ENCODE measurements at places on chromosomes 4 and X.

DNA sequence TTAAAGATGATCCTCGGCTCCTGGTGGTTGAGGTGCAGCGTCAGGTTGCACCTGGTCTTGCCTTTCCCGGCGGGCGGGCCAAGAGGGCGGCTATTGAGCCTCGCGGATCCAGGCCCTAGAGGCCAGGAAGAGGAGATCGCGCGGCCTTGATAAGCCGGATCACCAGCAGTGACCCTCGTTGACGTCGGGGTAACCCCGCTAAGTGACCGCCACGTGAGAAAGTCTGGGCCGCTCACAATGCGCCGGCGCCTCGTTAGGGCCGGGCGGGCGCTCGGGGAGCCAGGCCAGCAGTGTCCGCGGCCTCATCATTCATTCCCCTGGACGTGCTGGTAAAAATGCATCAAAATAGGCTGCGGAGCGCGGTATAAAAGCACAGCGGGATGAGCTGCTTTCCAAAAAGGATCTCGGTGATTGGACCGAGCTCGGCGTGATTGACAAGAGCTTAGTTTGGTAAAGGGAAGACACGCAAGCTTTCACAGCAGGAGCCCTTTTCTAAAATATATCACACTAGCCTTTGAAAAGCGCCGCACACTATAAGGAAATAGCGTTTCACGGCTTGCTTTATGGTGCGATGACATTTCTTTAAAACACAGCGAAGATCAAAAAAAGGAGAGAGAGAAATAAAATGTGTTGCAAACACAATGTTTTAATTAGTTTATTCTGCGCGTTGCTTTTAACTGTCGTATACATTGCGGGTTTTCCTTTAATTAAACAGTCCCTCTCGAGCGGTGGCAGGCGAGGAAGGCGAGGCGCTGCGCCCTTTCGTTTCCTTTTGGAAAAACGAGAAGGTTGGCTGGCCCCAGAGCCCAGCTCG is 15.9 kb upstream of the ZIC3 start:
- DNase-seq, result no peak

DNA sequence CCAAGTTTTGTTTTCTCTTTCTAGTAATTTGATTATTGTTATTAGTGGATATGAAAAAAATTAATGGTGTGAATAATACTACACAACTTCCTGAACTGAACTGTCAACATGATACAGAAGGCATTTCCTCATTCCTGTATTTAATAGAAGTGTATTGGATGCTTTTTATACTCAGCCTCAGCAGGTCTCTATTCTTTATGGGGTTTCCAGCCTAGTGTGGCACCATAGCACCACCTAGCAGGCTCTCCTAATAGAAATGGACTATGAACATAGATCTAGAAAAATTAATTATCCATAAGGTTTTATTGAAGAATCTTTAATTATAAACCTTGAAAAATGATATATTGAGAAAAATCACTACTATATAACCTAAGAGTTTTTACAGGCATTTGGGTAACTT is 52.4 kb downstream of the GLRB start:
- DNase-seq, result no peak

- DNase-seq, result peak; percentile 25
Observed at GRCh38 chr4:1310796-1311631, 21.3 kb downstream of the MAEA start.

GRCh38 chrX:43836435-43837184 is 45.6 kb downstream of the MAOB start:
- no peak for DNase-seq

- DNase-seq, result peak; percentile 73
Observed at GRCh38 chrX:107628662-107629539, 591 bp downstream of the PRPS1 start.

GRCh38 chr4:74975082-74975481 is 42.2 kb downstream of the PARM1 start:
- no peak for DNase-seq

DNA sequence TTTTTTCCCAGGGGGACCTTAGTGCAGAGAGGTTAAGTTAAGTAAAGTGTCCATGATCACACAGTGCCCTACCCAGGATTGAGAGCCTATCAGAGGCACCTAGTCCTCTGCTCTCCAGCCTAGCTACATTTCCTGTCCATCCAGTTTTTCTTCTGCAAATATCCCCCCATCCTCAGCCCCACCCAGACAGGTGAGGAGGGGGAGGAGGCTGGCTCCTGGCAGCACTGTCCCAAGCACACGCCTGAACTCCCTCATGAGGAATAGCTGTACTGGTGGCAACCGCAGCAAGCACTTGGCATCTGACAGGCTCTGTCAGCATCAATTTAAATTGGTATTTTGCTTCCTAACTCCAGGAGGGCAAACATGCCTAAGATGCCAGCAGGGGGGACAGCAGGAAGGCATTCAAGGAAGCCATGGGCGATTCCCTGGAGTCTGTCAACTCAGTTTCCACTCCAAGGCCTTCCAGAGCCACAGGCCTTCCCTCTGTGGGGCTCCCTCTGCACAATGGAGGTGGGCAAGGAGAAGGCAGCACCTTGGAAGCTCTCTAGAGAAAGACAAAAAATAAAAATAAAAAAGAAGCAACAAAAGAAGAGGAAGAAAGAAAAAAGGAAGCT is 6.4 kb upstream of the FRMPD3 start:
- no peak for DNase-seq

GRCh38 chrX:6738518-6739470 is 203.9 kb upstream of the VCX3A start:
- DNase-seq, result no peak

GRCh38 chr4:10416441-10416840 is 40.8 kb downstream of the ZNF518B start:
- peak; percentile 58 for DNase-seq

DNA sequence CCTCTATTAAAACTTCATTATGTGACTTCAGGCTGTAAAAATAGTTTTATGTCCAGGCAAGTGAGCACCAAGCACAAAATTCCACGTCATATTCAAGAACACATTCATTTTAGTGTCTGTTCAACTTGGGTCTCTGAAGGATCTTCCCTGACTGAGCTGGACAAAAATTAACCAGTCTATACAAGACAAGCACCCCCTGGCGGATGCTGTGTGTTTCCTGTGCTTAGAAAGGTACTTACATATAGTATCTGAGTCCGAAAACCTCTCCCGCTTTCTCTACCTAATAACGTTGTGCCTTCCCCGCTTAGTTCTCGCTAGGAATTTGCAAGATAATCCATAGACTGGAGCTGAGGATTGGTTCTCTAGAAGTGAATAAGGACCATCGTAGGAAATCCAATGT is 2214.5 kb upstream of the TENM3 start:
- no peak for DNase-seq

GRCh38 chr4:38566806-38567398 is 97.1 kb upstream of the KLF3 start:
- no peak for DNase-seq

DNA sequence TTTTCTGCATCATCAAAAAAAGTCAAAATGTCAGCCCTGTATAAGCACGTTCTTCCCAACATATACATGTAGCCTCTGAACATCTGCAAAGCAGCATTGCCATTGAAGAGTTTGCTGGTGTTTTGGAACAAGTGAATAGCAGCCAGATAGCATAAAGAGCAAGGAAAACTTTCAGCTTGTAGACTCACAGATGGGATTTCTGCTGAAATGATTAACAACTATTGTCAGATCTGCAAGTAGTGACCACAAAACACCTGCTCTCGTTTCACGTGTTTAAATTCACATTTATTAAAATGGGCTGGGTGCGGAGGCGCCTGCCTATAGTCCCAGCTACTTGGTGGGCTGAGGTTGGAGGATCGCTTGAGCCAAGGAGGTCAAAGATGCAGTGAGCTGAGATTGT is 123.7 kb downstream of the SPRY1 start:
- DNase-seq, result no peak

- no peak for DNase-seq
Observed at GRCh38 chr4:152605641-152606335, 69.9 kb upstream of the FBXW7 start.

GRCh38 chrX:20609916-20610415 is 343.3 kb upstream of the RPS6KA3 start:
- DNase-seq, result no peak

- DNase-seq, result no peak
Observed at GRCh38 chr4:3299122-3299975, 6.5 kb downstream of the RGS12 start.

DNA sequence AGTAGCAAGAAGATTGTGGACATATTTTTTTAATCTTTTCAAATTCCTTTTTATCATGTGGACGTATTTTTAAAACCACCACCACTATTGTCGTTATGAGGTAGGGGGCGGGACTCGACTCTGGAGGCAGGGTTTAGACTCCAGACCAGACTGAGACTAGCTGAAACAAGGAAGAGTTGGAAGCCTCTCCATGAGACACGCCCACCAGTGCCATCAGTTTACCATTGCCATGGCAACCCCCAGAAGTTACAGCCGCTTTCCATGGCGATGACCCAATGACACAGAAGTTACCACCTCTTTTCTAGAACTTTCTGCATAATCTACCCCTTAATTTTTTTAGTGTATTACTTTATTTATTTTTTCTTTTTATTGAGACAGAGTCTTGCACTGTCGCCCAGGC is 8.7 kb downstream of the MRFAP1 start:
- DNase-seq, result no peak

- no peak for DNase-seq
Observed at GRCh38 chr4:27218013-27218412, 357.4 kb downstream of the STIM2 start.

GRCh38 chrX:13790206-13791131 is 26.4 kb downstream of the GPM6B start:
- no peak for DNase-seq

GRCh38 chr4:82798168-82799005 is at the start of gene SCD5:
Gene SCD5 (minus strand): TSS chr4:82798796. CDS start chr4:82798537, 259 bp downstream.
- DNase-seq, result peak; percentile 57

- DNase-seq, result no peak
Observed at GRCh38 chr4:180926277-180926676, 1316.9 kb upstream of the TENM3 start.

DNA sequence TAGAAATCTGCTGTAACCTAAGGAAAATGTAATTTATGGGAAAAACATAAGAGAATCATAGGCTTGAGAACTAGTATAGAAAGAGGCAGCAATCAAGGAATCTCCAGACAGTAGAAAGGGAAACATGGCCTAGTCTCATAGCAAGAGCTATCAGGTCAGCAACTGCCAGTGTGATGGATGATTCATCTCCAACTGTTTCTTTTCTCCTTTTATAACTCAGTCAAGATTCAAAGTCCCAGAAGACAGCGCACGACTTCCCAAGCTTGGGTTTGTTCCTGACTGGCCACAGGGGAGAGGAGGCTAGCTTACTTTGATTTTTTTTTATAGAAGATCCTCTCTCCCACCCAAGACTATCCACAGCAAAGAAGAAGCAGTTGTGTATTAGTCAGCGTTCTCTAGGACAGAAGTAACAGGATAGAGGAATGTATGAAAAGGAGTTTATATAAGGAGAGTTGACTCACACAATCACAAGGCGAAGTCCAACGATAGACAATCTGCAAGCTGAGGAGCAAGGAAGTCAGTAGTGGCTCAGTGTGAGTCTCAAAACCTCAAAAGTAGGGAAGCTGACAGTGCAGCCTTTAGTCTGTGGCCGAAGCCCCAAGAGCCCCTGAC is 181.5 kb downstream of the GC start:
- no peak for DNase-seq

DNA sequence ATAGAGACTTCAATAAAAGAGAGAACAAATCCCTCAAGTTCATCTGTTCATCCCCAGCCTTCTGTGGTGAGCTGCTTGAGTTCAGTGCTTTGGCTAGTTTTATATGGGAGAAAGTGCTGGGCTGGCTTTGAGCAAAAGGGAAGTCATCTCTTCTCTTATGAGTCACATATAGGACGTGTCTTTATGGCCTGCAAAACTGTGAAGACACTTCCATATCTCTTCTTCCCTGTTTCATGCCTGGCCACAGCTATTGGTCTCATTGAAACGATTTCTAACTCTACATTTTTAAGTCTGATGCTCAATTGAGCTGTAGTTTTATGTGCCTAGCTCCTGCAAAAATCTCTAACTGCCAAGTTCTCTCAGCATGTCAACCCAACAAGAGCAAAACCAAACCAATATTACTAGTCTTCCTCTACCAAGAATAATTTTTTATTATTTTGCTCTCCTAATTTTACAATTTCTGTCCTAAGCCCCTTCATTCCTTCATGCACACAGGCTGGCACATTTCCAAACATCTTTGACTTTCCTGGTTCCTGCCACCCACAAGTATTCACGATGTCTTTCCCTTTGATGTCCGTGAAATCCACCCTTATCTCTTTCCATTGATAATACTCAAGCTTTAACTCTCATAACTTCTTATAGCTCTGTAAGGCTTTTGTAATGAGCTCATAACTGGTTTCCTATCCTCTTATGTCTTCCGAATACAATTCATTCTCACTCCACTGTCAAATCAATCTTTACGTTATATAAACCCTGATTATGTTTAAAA is 165.3 kb downstream of the BTC start:
- no peak for DNase-seq

- no peak for DNase-seq
Observed at GRCh38 chr4:104188301-104188700, 306.4 kb downstream of the CXXC4 start.

GRCh38 chr4:129839687-129840086 is 743.7 kb downstream of the C4orf33 start:
- no peak for DNase-seq

- no peak for DNase-seq
Observed at GRCh38 chr4:96753216-96753615, 913.3 kb downstream of the PDHA2 start.

DNA sequence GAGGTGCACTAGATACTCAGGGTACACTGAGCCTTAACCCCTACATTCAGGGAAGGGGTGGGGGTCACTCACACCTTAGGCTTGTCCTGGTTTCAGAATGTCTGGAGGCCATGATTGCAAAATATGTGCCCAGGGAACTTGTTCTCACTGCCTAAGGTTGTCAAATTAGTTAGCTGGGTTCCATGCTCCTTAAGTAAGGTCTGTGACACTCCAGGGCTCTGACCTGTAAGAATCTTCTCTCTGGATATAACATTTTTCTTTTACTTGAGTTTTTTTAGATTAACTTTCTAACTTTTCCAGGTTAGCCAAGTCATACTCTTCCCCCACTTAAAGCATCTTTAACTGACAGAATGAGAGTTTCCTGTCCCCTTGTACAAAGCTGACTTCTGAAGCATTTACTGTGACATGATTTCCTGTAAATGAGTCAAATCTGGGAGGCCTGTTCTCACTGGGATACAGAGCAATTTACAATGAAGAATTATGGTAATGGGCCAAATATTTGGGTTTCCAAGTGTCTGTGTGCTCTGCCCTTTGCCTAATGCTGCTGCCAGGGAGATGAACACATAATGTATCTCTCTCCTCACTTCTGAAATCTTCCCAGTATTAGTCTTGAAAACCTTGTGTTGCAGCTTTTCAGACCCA is 101.7 kb downstream of the GATB start:
- DNase-seq, result no peak

DNA sequence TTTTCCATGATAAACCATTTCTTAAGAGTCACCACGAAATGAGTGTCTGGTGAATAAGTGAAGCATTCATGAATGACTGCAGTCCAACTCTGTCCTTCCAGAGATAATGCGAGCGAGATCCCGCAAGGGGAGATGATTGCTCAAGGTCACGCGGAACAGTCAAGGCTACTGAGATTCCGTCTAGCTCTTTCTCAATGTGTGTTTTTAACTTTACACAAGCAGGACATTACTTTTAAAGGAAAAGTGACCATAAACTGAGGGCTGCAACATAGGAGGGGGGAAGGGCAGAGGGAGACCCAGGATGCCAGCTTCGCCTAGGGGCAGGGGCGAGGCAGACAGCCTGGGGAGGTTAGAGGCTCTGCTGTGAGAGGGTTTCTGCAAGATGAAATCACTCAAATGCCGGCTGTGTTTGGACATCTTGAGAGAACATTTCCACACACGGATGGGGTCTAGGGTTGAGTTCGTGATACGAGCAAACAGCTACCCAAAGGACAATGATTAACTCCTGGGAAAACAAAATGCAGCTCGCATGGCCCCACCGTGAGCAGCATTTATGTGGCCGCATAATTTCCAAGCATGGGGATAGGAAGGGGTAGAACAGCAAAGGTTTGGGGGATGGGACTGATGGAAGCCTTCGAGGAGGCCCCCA is 23.8 kb upstream of the CCNQ start:
- DNase-seq, result no peak
